ENCODE measurements at places on chromosomes 16 and 17.

DNA sequence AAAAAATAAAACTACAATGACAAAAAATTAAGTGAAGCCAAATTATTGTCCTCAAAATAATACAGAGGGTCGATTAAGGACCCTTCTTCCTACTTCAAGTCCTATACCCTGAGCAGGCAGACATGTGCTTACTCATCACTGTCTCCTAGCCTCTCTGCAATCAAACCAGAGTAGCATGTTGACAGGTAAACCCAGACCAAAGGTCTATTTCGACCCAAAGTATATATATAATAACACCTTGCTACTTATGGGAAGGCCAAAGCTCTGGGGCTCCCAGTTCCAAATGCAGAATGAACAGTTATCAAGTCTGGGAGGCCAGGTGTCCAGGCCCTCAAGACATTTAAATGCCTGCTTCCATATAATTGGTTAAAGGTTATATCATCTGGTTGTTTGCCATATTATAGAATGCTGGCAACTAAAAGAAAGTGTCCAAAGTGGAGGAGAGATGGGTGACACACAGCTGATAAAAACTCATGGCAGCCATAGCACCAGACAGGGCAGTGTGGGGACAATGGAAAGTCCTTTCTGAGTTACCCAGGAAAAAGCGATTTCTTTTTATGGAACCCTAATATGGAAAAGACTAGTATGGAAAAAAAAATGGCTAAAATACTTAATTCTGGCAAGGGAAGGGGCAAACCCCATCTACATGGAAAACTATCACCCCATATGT, 53.6 kb downstream of the N4BP1 start:
- no peak for DNase-seq

DNA sequence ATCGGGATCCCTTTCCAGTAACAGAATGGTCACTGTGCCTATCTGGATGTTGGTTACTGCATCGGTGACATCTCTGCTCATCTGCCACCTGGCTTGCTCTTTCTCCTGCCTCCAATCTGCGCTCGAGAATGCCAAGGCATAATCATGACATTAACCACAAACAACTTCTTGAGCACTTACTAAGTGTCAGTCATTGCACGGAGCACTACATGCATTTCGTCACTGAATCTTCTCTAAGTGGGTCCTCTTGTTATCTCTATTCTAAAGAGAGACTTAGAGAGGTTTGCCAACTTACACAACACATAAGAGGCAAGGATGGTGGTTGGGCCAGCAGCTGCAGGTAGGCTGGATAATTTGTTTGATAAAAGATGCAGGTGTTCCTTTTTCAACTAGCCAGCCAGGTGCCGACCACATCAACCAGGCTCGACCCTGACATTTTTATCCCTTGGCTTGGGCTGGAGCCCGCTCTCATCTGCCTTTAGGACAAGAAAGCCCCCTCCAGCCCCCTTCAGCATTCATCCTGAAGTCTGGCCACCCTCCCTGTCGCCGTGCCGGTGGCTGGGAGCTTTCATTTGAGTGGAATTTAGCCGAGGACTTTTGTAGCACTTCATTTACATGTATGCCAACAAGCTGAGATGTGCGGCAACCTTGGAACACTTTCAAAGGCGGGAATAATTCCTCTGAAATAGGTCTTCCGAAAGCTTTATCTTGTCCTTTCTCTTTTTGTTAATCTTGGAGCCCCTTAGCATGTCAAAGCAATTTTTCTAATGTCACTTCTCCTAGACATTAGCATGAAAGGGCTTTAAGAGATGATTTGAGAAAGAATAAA, 89.3 kb upstream of the NKD1 start:
- DNase-seq: no peak

GRCh38 chr16:2915196-2915929, 3.6 kb downstream of the FLYWCH1 start:
- DNase-seq: no peak

- no peak for DNase-seq
These were observed 3.7 kb downstream of the VEZF1 start for GRCh38 chr17:57984261-57984890.

GRCh38 chr17:78360371-78361224, 721 bp upstream of the SOCS3 start:
- peak; percentile 93 for DNase-seq

GRCh38 chr16:7268182-7268581, 64.5 kb upstream of the RBFOX1 start:
- peak; percentile 8 for DNase-seq

DNA sequence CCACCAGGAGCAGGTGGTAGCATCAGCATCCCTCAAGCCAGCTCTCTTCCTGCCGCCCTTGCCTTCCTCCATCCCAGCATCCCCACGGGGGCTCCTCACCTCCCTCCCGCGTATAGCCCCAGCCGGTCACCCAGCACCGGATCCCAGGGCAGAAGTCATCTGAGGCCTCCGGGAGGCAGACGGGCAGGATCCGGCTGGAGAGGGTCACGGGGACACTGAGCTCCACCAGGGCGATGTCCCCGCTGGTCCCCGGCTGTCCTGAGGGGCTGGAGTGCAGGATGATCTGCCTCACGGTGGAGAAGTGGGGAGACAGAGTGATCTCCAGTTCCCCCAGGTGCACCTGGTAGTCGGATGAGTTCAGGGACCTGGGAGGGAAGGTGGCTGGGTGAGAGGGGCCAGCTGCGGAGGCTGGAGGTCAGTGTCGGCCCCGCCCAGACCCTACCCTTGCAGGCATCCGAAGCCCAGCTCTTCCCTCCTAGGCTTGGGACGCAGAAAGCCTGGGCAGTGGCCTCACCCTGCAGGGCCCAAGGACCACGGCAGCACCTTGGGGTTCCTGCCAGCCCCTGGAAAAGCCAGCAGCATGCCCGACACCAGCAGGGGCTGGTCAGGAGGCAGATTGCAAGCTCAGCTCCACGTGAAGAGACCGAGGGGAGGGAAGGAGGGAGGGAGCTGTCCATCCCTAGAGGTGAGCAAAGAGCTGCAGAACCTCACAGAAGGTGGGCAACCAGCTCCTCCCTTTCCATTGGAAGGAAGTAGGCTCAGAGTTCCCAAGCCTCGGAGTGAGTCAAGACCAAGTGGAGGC, 2.3 kb downstream of the TPSG1 start:
- no peak for DNase-seq

DNA sequence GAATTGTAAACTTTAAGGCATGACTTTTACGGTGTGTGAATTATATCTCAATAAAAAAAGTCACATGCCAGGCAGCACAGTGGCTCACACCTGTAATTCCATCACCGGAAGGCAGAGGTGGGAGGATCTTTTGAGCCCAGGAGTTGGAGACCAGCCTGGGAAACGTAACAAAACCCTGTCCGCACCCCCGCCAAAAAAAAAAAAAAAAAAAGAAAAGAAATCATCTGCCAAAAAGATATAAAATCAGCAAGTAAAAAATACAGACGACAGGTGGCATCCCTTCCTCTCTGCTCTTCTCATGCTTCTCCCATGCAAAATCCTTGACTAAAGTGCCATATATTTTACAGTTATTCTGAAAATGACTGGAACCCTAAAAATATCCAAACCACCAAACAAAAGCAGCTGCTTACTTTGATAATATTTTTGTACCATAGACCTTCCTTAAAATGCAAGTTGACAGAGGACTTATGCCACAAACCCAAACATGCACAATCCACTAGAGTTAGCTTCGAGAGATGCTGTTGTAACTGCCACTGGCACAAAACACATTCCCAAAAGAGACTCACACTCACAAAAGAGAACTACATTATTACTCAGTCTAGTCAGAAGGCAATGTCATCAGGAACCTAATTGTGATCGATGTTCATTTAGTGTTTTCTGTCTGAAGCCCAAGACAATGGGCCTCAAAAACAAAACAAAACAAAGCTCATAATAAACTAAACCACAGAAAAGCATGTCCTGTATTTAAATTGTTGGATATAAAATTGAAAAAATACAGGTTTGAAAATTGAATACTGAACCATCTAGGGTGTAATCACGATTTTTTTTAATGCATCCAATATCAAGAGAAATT, 2.4 kb downstream of the CRLF3 start:
- DNase-seq: no peak

DNA sequence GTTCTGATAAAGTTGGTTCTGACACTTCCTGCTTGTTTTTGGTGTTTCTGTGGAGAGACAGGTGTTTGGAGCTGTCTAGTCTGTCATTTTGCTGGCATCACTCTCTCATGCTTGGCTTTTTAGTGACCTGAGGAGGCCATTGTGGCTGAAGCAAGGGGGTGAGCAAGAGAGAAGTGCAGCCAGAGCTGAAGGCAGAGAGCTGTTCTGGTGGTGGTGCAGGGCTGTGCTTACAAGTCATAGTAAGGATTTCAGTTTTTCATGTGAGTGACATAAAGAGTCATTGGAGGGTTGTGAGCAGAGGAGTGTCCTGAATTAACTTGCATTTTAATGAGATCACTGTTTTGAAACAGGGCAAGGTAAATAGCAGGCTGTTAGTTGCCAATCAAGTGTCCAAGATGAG, 97.5 kb downstream of the CHD9 start:
- DNase-seq: peak; percentile 11

- DNase-seq: no peak
These were observed 7.6 kb downstream of the TUFM start for GRCh38 chr16:28838558-28838918.

DNA sequence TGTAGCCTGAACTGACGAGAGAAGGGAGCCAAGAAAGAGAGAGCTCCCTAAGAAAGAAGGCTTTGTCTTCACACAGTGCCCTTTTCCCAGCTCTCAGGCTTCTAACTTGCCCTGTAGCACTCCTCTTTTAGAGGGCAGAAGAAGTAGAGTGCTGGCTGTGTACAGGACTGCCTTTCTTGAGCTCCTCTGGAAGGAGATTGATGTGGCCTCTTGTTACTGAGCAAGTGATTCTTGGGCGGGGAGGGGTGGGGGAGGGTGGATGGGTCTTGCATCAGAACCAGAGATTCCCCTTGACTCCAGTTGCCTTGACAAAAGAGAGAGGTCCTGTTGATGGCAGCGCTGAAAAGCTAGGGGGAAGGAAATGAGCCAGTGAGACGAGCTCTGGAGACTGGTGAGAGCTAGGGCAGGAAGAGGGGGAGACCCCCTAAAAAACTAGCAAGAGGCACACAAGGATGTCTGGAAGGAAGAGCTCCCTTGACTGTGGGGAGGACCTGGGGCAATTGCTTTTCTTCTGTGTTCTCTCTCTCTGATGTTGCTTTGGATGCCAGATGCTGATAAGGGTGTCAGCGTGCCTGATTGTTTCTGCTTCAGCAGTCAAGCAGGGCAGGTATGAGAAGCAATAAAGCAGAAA, 18.4 kb downstream of the GPR179 start:
- DNase-seq: no peak

DNA sequence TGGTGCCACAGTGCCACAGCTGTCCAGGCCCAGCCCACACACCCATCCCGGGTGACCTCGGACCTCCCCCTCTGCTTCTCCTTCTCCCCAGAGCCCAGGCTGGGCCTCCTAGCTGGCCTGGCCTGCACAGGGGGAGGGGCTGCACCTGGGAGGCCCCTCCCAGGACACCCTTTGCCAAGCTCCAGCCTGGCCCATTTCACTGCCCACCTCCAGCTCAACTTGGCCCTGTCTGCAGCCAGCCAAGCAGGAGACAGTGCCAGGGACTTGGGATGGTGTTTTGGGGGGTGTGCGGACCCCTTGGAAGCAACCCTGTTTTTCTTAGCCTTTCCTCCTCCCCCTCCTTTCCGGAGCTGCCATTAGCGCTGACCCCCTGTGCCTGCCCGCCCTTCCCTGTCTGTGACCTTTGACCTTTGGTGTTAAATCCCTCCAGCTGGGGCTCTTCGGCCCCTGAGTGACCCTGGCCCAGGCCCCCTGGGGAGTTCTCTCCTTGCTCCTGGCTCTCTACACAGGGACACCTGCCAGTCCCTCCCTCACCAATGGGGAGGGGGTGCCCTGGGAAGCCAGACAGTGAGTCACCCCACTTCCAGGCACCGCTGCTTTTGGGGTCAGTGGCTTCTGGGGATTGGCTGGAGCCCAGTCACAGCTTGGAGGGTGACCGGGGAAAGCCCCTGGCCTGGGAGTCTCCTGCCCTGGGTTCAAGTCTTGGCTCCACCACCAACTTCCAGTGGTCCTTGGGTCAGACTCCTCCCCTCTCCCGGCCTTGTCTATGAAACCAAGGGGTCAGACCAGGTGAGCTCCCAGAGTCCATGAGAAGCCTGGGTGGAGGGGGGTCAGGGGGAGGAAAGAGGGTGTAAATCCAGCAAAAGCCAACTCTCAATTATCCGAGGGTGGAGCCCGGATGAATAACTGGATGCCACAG, 1.9 kb downstream of the GLIS2 start:
- no peak for DNase-seq

- DNase-seq: no peak
These were observed 7.7 kb downstream of the HOXB4 start for GRCh38 chr17:48570325-48571023.

DNA sequence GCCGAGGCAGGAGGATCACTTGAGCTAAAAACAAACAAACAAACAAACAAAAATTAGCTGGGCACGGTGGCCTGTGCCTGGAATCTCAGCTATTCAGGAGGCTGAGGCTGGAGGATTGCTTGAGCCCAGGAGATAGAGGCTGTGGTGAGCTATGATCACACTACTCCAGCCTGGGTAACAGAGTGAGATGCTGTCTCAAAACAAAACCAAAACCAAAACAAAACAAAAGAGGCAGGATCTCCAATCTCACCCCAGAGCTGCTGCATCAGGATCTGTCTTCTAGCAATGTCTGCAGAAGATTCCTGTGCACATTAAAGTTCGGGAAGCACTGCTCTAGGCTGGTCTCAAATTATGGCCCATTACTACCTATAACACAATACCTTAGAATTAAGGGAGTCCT, 43.1 kb downstream of the MAP2K6 start:
- DNase-seq: no peak

DNA sequence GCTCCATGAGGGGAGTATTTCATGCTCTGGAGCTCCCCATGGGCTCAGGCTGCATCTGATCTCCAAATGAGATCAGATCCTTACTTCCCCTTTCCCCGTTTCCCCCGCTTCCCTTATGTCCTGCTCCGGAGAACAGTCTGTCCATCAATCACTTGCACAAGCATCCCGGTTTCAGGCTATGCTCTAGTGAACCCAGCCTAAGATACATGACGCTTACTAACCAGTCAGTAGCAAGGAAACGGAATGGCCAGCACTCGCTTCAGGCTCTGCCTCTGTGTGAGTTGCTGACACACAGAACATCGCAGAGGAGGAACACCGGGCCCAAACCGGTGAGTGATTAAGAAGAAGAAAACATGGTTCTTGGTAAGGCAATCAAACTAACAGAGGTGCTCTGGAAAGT, 9.4 kb upstream of the ATP5MC1 start:
- no peak for DNase-seq

- no peak for DNase-seq
These were observed 37.1 kb downstream of the SPACA3 start for GRCh38 chr17:33028778-33029177.

DNA sequence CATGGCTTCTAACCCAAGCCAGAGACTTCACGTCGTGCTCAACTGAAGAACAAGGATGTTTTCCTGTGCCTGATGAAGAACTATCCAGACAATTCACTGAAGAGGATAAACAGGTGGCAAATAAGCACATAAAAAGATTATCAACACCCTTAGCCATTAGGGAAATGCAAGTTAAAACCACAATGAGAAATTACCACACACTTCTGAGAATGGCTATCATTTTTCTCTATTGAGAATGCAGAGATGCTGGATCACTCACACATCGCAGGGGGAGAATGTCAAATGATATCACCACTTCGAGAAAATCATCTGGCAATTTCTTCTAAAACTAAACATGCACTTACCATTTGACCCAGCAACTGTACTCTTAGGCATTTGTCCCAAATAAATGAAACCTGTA, 162.8 kb downstream of the IRX3 start:
- no peak for DNase-seq

- no peak for DNase-seq
These were observed 39.4 kb downstream of the RPH3AL start for GRCh38 chr17:313231-313630.
